ENCODE measurements at places on chromosomes 7 and 10. TPM values are rescaled to one million over a fixed set of nuclear protein-coding genes. Genes with fewer than 3 reads are reported as not detected.

FBXL15 gene
- total RNA-seq = 26.6 TPM

IGFBP1 gene
- 8.1 TPM for total RNA-seq

CPA1 gene
- total RNA-seq = not detected

TFPI2 gene
- total RNA-seq = 33.7 TPM

TRIL gene
- 1.3 TPM for total RNA-seq

TUBAL3 gene
- 0.34 TPM for total RNA-seq

ARHGAP22 gene
- 7.0 TPM for total RNA-seq

PRR15 gene
- total RNA-seq = 16.2 TPM

GIMAP2 gene
- 0.48 TPM for total RNA-seq

BLNK gene
- total RNA-seq = 0.55 TPM

AKR1B15 gene
- not detected for total RNA-seq

SLC16A9 gene
- 10.4 TPM for total RNA-seq

HOXA11 gene
- total RNA-seq = 17.3 TPM

TMEM236 gene
- total RNA-seq = 0.14 TPM

FAM200A gene
- total RNA-seq = 7.6 TPM

MRPL32 gene
- total RNA-seq = 97.9 TPM

AKR1C8 gene
- 0.21 TPM for total RNA-seq

ANK3 gene
- 14.8 TPM for total RNA-seq

PRRT4 gene
- total RNA-seq = not detected

OR2A12 gene
- not detected for total RNA-seq

PRKAR2B gene
- total RNA-seq = 4.1 TPM

JAZF1 gene
- total RNA-seq = 0.96 TPM

GPR15LG gene
- total RNA-seq = not detected

SPDYE2B gene
- not detected for total RNA-seq

OPALIN gene
- total RNA-seq = not detected

SH2D4B gene
- not detected for total RNA-seq

CDK14 gene
- 18.2 TPM for total RNA-seq

EVX1 gene
- total RNA-seq = not detected

SPDYE3 gene
- total RNA-seq = not detected

UNC5B gene
- 27.5 TPM for total RNA-seq

HOGA1 gene
- total RNA-seq = 3.4 TPM

RBAK gene
- total RNA-seq = 7.0 TPM

GDF2 gene
- total RNA-seq = not detected
